ENCODE measurements at places on chromosomes 11 and 22.

- no peak for DNase-seq
These were observed 603 bp downstream of the CDHR5 start for GRCh38 chr11:623999-624704.

DNA sequence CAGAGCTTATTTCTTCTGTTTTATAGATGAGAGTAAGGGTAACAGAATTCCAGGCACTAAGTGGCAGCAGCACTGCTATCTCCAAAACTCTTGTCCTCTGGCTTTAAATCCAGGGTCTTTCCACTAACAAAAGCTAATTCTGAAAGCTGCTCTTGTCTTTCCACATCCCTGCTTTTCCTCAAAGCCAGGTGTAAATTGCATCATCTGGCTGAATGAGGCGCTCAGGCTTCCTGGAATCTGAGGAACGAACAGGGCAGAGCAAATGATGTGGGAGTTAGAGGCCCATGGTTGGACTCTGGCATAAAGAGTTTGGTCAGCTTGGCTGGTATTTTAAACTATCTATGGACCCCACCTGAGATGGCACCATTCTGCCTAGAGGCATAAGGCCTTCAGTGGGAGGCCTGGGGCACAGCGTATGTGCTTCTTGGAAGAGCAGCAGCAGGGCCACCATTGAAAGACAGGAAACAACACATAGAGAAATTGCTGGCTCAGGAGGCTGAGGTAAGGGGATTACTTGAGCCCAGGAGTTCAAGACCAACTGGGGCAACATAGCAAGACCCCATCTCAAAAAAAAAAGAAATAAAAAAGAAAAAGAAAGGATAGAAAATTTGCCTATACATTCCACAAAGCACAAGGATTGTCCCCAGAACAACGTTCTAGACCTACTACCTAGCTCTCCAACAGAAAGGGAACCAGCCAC, 1.9 kb downstream of the KCNJ5 start:
- DNase-seq: no peak

GRCh38 chr11:128482512-128483191, 104.7 kb downstream of the ETS1 start:
- peak; percentile 79 for DNase-seq

GRCh38 chr22:49363526-49364230, 464.0 kb downstream of the BRD1 start:
- no peak for DNase-seq

- no peak for DNase-seq
These were observed 1.6 kb upstream of the PHLDA2 start for GRCh38 chr11:2930704-2931419.

- no peak for DNase-seq
These were observed 81.6 kb downstream of the GALNT18 start for GRCh38 chr11:11540157-11540556.

DNA sequence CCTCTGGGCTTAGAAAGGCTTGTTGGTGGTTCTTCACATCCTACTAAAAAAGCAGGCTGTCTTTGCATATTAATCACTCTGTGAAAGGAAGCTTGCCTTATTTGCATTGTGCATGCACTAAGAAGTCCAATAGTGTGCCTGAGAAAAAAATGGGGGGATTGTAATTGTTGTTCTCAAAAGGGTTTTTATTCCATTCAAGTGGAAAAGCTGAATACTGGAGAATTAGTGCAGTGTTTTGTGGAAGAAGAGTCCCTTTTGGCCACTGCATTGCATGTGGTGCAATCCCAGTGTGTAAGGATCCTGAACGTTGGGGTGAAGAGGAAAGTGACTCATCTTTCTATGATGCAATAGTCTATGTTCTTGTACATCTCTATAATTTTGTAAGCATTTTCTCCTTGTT, 16.5 kb downstream of the NCAM1 start:
- DNase-seq: no peak

DNA sequence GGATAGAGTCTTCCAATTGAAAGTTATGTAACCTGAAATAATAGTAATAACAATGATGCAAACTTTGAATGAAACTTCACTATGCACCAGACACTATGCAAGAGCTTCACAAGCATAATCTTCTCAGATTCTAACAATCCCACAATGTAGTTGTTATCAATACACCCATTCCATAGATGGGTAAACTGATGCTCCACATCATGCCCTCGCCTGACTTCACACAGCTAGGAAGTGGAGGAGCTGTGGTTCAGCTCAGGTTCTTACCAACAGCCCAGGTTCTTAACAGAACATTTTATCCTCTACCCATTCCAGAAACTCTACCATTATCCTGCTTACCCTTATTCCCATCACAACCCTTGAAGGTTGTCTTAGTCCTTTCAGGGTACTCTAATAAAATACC, 50.4 kb upstream of the HMGXB4 start:
- no peak for DNase-seq

DNA sequence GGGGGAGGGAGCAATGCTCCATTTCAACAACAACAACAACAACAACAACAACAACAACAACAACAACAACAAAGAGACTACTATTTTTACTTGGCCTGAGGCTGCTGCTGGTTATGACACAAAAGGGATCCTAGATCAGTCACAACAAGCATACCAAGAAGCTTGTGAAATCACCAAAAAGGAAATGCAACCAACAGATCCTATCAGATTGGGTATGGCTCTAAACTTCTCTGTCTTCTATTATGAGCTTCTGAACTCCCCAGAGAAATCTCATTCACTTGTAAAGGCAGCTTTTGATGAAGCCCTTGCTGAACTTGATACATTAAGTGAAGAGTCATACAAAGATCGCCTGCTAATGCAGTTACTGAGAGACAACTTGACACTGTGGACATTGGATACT, 10.5 kb upstream of the MS4A2 start:
- DNase-seq: no peak

DNA sequence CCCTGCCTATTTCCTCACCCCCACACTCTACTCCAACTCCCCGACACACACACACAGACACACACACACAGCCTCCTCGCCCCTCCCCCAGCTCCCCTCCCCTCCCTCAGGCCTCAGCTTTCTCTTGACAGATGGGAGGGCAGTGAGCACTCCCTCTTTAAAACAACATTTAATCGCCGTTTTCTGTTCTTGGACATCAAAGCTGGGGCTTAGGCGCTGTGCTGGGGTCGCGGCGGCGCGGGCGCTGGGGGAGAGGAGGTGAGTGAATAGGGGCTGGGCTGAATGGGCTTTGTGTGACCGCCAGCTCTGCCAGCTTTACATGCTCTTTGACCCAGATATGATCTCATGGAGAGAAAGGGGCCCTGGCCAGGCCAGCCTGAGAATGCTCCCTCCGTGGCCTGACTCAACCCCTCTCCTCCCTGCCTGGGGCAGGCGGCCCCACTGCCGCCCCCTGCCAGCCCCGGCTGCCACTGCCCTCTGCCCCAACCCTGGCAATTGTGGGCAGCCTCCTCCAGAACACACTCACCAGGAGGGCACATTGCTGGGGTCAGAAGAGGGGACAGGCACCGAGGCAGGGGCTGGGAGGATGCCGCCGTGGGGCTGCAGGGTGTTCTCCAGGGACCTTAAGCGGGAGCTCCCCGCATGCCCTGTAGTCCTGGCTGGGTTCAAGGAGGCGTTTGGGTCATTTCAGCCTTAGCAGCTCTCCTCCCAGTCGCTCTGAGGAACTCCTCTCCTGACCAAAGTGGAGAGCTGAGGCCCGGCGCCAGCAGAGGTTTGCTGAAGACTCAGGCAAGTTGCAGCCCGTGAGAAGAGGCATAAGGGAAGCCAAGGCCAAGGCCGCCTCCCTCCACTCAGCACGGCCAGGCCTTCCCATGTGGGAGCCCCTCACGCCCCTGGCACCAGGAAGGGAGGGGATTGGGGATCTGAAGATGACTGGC, 38.3 kb upstream of the NNMT start:
- no peak for DNase-seq

- DNase-seq: no peak
These were observed 243.5 kb downstream of the ETS1 start for GRCh38 chr11:128343870-128344269.

DNA sequence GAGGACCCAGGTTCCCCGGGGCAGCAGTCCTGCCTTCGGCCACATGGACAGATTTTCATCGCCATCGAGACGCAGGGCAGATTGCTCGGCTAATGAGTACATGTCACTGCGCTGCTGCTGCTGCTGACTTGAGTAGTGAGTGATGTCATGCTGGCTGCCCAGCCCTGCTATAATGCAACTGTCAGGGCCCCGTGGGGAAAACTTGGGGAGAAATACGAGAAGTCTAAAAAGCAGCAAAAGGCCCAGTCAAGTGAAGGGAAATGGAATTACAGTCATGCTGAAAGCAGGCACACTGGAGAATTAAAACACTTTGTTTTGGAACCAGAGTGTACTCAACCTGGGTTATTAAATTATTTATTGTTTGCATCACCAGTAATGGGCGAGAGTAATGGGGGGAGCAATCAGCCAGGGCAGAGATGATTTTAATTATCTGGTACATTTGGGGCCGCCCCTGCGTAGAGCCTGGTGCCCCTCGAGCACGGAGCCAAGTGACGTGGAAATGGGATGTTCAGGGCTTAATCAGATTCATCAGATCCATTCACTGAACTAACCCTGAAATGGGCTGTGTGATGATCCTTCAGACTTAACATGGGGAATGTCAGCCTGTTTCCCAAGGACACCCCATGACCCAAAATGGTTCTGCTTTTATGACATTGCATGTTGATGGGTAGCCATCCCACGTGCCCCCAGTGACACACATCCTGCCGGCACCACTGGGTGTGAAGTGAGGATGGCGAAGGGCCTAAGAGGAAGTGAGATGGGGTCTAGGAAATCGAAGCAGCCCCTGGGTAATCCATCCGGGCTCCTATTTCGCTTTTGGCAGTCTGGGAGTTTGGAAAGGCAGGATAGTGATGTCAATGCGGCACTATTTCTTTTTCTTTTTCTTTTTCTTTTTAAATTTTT, 241.6 kb upstream of the CADM1 start:
- no peak for DNase-seq

GRCh38 chr11:122085712-122086111, 30.3 kb downstream of the BLID start:
- no peak for DNase-seq

DNA sequence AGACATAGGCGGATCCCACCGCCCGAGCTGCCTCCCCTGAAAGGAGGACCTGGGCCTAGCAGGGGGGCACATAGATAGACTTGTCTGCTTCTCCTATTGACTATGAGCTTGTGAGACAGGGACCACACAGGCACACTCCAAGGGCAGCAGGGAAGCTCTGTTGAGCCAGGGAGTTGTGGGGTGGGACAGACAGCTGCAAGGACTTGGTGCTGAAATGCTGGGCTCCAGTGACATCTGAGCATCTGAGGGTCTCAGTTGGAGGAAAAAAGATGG, 53.4 kb upstream of the ANO1 start:
- DNase-seq: no peak

GRCh38 chr11:112612250-112612849, 348.9 kb upstream of the NCAM1 start:
- no peak for DNase-seq

- DNase-seq: no peak
These were observed 48.6 kb downstream of the ARFGAP3 start for GRCh38 chr22:42808521-42808920.

- no peak for DNase-seq
These were observed 17.5 kb downstream of the IL17RA start for GRCh38 chr22:17102297-17102667.

DNA sequence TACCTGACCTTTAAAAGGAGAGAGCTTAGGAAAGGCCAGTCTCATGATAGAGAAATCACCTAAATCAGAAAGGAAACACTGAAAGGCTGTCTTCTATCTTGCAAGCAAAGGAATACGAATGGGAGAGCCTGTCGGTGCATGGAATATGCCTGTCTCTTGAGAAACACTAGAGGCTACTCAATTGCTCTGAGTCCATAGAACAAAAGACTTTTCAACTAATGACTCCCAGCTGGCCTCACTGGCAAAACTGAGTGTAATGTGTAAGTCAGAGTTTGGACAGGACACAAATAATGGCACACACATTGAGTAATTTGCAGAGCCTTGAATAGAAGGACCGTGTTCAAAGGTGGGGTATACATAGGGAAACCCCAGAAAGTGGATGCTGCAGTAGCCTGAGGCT, 171.0 kb upstream of the ARHGAP20 start:
- no peak for DNase-seq

GRCh38 chr11:79186669-79187068, 254.2 kb downstream of the TENM4 start:
- DNase-seq: no peak

- peak; percentile 27 for DNase-seq
These were observed 29.4 kb upstream of the SLN start for GRCh38 chr11:107741044-107741823.

DNA sequence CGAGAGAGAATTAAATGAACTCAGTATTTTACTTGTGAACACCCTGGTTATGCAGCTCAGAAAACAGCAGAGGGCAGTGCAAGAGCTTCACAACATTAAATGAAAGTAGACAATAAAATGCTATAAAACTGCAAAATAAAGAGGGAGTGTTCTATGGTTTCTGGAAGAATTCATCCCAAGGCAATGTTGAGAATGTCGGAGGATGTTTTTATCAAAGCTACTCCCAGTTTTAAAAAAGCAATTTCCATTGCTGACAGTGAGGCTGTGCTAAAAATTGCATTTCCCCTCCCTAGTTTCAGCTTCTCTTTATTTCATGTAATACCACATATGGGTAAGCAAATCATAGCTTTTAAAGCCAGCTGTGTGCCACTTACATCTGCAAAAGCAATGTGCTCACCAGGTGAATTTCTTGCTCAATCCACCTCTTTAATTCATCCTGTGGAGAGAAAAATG, 296.8 kb downstream of the RAB38 start:
- DNase-seq: no peak
